ENCODE measurements at places on chromosomes 5 and 9.

DNA sequence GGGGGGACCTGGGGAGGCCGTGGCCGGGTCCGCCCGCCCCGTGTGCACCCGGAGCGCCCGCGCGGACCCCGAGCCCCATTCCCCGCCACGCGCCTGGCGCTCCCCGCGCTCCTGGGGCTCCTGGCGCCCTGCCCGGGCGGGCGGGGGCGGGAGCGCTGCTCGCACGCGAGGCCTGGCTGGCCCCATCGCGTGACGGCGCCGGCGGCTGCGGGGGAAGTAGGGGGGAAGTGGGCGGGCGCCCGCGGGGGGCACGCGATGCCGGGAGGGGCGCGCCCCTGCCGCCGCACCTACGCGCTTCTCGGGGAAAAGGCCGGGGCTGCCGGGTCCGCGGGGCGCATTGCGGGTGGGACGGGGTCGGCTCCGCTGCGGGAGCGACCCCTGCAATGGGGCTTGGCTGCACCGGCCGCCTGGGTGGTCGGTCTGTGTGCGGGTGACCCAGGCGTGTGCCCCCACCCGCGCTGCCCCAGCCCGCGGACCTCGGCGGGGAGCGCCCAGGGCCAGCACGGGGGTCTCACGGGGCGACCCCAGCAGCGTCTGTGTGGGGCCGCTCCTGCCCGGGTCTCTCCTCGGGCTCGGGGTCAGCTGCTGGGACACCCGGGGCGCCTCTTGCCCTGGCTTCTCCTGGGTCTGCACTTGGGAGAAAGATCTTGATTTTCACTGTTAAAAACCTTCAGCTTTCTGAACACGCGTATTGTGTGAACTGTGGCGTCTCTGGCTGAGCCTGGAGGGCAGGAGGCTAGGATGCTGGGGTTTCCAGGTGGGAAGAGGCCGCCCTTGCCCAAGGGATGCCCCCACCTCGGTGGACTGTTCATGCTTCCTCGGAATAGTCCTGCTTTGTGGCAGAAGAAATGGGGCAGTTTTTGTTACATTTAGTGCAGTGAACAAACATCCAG, 52.4 kb downstream of the AHRR start:
- DNase-seq = peak; percentile 75

DNA sequence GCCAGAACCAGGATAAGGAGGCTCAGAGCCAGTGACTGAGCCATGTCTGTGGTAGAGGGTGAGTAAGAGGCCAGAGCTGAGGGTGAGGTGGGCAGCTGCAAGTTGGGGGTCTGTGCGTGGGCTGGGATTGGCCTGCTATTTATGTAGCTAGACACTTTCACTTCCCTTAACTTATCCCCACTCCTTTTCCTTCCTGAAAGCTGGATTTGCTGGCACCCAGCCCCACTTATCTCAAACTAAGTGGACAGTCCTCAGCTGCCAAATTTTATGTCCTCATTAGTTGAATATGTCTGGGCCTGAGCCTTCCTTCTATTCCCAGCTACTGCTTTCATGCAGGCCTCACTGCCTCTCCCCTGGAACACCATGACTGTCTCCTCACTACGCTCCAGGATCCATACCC, at the start of gene CCL21:
Gene CCL21 (minus strand): TSS at position 114 of the 400 bp plus-strand sequence. CDS start 70 bp downstream, at position 44.
- no peak for DNase-seq

GRCh38 chr5:157285310-157286035, 19.6 kb downstream of the CYFIP2 start:
- DNase-seq = no peak

DNA sequence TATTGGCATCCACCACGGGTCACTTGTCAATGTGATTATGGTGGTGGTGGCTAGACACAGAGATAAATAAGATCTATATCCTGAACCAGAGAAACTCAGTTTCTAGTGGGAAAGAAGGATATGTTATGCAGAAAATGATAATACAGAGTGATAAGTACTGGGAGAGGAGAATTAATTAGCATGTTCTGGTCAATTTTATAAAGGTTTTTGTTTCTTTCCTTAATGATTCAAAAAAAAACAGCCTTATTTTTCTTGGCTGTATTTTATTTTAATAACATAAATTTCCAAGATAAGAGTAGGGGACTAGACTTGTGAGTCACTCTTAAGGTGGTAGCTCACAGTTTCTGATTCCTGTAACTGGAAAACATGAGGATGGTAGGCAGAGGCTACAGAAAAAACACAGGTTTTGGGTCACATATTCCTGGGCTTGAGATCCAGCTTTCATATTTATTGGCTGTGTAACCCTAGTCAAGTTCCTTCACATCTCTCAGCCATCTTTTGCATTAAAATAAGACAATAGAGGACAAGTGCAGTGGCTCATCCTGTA, 350.3 kb upstream of the RPS23 start:
- no peak for DNase-seq

GRCh38 chr5:151904909-151905308, 19.7 kb downstream of the GLRA1 start:
- DNase-seq = no peak

GRCh38 chr9:93680443-93681268, 104.3 kb downstream of the PHF2 start:
- DNase-seq = no peak

DNA sequence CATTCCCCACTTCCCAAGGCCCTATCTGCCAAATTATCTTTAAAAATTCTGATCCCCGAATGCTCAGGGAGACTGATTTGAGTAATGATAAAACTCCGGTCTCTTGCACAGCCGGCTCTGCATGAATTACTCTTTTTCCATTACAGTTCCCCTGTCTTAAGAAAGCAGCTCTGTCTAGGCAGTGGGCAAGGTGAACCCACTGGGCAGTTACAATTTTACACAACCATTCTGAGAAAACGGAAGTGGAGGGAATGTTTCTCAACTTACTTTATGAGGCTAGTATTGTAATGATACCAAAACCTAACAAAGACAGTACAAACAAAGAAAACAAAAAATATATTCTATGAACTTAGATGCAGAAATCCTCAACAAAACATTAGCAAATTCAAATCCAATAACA, 100.0 kb downstream of the MCTP1 start:
- no peak for DNase-seq

GRCh38 chr5:52554293-52554692, 233.4 kb upstream of the ITGA1 start:
- DNase-seq = no peak

GRCh38 chr5:88955403-88955802, 72.4 kb upstream of the MEF2C start:
- no peak for DNase-seq

DNA sequence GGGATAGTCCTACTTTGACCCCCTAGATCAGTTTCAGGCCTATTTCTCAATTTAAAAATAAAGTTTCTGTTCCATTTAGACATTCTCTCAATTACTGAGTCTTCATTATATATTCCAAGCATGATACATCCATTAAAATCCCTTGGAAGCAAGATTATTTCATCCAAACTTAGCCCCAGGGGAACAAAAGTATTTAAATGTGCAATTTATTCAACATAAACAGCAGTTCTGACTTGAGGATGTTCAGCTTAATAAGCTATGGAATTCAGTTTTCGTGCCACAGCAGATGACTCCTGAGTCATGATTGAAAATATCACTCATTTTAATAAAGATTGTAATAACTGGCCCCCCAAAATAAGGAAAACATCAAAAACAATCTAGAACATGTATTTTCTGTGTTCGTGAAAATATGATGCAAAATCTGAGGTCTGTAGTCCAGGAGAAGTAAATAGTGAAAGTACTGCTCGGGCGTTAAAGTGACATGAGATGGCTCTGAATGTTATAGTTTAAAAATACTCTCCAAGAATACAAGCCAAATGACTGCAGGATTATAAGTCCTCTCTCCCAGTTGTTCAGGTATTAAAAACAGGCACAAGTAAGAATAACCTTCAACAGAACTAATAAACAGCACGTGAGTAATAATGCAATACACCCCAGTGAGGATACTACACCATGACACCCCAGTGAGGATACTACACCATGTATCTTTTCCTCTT, 67.1 kb downstream of the RETREG1 start:
- no peak for DNase-seq

DNA sequence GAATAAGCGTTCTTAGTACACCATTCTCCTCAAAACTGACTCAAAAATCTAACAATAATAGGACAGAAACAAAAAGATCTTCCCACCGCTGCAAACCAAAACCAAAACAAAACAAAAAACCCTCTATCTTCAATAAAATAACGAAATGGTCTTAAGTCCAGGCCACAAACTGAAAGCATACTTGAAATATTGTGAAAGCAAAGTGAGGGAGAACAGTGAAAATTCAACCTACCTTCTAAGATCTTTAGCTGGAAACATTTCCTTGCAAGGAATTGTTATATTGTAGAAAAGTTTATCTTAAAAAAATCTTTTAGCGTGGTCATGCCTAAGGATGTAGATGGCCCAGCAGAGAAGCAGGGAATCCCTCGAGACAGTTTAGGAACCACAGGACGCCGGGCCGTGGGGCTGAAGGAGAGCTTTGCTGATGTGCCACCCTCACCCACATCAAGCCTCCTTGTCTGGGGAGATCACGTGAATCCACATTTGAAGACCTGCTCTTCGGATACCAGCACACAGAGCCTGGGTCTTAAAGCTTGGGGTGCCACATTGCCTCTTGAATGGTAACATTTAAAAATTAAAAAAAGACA, 27.8 kb upstream of the LVRN start:
- DNase-seq = no peak

DNA sequence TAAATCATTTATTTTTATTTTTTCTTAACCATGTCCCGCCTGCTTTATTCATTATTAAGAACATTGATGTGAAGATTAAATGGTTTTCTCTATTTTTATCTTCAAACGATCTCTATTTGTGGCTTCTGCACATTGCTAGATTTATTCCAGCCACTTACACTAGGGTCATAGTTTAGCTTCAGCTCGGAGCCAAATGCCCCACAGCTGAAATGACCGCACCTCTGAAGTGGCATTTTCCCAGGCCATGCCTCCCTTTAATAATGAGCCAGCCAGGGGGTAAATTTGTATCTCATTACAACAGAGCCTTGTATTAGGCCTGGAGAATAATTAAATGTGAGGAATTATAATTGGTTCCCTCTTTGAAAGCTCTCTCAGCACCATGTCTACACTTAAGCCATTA, 89.4 kb downstream of the DOCK8 start:
- DNase-seq = no peak

GRCh38 chr9:136629879-136630661, 32.6 kb upstream of the EGFL7 start:
- peak; percentile 24 for DNase-seq
